ENCODE measurements at places on chromosomes 3 and 15.
A peak's percentile ranks its signal among the peaks of the same experiment; 100 is the strongest.

- DNase-seq, result no peak
Observed at GRCh38 chr3:17847156-17847555, 104.7 kb upstream of the TBC1D5 start.

DNA sequence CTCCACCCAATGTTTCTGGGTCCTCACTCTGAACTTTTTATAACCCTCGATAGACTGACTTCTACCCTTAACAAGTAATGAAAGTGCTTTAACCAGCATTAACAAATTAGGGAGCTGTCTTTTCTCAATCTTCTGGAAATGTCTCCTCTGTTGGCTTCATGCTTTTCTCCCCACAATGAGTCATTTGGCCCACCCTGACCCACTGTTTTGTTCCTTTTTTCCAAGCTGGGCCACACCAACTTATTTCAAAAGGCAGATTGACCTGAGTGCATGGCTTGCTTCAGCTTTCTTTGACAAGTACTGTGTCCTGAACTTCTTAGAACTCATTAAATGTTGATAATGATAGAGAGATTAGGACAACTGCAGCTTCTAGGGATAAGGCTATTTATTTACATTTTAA lies 199.6 kb upstream of the SEMA6D start:
- DNase-seq, result peak; percentile 29

DNA sequence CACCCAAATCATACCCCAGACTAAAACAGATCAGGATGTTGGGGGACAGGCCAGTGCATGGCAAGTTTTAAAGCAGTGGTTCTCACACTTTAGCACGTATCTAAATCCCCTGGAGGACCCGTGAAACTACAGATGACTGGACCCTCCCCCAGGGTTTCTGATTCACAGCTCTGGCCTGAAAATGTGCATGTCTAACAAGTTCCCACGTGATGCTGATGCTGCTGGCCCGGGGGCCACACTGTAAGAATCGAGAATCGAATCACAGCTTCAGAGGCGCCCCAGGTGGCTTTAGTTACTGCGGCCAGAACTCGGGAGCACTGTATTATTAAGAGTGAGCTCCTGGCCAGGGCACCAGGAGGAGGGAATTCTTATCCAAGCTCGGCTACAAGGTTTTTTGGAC lies 11.6 kb downstream of the ADAMTS17 start:
- no peak for DNase-seq

DNA sequence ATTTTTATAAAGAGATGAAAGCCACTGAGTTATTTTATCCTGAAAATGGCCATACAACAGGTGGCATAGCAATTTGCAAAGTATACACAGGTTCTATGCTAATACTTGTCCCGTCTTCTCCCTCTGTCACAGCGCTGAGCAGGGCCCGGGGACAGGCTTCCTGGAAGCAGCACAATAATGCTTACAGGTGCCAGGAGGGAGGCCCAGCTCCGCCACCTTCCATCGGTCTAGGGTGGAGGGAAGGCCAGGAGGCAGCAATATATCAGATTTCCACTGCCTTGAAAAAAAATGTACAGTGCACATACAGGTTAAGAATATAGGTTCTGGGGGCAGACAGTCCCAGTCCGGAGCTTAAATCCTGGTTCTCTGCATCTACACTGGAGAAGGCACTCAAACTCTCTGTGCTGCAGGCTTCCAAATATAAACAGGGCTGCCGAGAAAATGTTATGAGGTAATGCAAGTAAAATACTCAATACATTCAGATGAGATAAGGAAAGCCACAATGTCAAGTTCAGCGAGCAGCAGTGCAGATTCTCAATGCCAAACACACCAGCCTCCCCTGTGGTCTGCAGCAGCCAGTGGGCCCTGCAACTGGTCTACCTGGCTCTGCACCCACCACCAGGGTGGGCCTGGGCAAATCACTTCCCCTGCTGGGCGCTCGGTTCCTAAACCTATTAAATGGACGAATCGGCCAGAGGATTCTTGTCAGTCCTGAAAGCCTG lies 189.6 kb downstream of the XXYLT1 start:
- DNase-seq, result no peak

DNA sequence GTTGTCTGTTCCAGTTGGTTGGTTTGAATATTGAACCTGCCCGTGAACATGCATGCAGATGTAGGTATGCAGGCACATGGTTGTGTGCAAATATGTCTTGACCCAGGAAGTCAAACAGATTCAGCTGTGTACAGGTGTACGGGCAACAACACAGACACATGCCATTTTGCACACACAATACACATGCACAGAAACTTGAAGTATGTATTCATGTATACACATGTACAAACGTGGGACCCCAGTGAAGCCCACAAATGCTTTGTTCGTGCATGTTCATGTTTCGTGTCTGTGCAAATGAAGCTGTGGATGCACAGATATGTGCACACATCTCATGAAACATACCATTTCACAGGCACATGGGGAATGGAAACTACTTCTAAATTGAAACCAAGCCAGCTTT lies 30.7 kb downstream of the IDH3A start:
- no peak for DNase-seq

GRCh38 chr3:4320096-4320911 lies 17.1 kb downstream of the SETMAR start:
- peak; percentile 14 for DNase-seq

DNA sequence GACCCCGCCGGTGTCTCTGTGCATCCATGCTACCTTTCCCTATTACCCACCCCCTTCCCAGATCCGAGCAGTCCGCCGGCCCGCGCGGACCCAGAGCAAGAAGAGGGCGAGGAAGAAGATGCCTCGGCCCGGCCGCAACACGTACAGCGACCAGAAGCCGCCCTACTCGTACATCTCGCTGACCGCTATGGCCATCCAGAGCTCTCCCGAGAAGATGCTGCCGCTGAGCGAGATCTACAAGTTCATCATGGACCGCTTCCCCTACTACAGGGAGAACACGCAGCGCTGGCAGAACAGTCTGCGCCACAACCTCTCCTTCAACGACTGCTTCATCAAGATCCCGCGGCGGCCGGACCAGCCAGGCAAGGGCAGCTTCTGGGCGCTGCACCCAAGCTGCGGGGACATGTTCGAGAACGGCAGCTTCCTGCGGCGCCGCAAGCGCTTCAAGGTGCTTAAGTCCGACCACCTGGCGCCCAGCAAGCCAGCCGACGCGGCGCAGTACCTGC lies 788 bp downstream of the FOXB1 start:
- no peak for DNase-seq

DNA sequence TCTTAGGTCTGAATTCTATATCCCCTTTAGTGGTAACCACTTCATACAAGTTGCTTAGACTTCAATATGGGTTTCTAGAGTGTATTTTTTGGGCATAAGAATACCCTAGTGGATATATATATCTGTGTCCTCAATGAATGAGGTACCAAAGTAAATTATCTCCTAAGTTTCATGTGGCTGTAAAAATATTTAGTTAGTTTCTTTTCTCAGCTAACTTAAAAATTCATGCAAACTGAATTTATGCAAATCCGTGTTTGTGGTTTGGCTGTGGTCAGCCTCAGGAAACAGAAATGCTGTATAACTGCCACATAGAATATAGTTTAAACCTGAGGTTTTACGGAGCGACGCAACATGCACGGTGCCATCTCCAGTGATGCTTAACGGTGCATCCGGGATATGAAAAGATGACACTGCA lies 80.3 kb downstream of the PEX5L start:
- DNase-seq, result no peak

GRCh38 chr15:41020829-41021228 lies 67.6 kb downstream of the CHAC1 start:
- no peak for DNase-seq

DNA sequence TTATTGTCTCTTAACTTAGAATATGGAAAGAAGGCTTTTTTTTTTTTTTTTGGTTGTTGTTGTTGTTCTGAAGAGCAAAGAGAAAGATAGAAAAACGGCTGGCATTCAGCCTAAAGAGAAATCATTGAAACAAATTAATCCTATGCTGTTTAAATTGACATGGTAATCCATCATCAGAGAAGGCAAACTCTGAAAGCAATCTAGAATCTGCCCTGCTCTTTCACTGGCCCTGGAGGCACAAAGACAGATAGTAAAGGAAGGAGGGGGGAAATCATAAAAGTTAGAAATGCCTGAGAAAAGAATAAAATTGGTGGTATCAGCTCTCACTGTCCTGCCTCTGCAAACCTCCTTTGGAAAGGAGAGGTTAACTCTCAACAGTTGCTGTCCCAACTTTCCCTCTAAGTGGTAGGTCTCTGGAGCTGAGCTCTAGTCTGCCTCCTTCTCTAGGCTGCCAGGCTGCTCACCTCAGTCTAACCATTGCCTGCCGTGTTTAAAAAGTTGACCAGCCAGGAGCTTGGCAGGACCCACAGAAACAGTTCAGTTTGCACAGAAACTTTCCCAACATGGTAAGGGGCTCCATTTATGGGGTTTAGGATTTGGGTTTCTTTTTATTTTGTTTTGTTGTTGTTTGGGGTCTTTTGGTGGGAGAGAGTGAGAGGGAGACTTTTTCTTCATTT lies 13.4 kb upstream of the NR2F2 start:
- DNase-seq, result no peak
